ENCODE measurements at places on chromosomes 1 and 21.
A peak's percentile ranks its signal among the peaks of the same experiment; 100 is the strongest.

DNA sequence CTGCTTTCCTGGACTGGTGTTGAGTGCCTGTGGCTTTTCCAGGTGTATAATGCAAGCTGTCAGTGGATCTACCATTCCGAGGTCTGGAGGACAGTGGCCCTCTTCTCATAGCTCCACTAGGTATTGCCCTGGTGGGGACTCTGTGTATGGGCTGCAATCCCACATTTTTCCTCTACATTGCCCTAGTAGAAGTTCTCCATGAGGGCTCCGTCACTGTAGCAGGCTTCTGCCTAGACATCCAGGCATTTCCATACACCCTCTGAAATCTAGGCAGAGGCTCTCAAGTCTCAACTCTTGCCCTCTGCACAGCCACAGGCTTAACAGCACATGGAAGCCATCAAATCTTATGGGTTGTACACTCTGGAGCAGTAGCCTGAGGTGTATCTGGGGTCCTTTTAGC is 107.6 kb downstream of the GRIK1 start:
- DNase-seq: no peak

GRCh38 chr1:65149351-65150107 is 1.5 kb downstream of the AK4 start:
- DNase-seq: no peak

GRCh38 chr1:212504171-212504803 is 71.6 kb downstream of the NENF start:
- DNase-seq: no peak

DNA sequence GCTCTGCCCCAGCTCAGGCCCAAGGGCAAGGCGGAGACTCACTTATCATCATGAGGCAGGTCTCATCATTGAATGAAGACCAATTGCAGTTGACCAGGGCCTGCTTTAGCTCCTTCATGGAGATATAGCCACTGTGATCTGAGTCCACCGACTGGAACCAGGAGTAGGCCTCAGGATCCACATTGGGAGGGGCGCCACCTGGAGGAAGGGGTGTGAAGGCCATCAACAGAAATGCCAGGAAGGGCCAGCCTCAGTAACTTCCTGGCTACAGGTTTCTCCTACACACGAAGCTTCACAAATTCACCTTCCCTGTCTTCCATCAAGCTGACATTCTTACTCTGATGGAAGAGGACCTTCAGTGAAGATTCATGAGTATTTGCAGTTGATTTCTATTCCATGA is 11.6 kb downstream of the PEF1 start:
- peak; percentile 39 for DNase-seq

DNA sequence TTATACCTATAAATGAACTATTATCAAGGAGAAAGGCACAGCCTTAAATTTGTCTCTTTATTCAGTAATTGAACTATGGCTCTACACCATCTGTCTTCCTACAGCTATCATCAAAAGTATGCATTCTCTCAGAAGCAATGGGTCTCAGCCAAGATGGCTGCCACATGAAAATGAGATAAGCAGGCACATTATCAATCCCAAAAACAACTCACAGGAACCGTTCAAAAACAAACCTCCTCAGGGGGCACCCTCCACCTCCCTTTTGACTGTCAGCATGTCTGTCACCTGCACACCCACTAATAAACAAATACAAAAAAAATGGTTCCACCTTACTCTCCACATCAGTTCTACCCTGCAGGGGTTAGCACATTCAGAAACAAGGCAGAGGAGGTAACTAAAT is 23.6 kb downstream of the KIAA0319L start:
- no peak for DNase-seq

DNA sequence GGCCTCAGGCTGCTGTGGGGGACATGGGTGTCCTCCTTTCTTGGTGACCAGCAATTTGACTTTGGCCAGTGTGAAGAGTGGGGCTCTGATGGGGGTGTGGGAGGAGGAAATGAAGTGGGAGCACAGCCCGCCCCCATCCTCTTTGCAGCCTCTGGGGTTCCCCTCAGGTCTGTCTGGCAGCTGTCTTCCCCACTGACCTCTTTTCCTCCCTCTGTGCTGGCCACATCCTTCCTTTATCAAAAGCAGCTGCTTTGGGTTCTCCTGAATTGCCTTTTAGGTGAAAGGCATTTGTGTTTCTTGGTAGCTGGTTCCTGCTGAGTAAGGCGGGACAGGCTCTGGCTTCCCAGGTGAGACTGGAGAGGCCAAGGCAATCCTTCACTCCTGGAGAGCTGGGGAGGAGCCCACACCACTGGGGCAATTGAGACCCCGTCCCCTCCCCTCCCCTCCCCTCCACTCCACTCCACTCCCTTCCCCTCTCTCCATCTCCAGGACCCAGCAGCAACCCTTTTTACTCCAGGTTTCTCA is 24.9 kb downstream of the PCAT6 start:
- DNase-seq: peak; percentile 59

Measured in activated CD4-positive, alpha-beta T cell treated with anti-CD3 and anti-CD28 coated beads, Interleukin-2, amount 50 U/mL, for 16 hours (primary cell).